ENCODE measurements at places on chromosomes 4 and X. TPM values are rescaled to one million over a fixed set of nuclear protein-coding genes. Genes with fewer than 3 reads are reported as not detected.

ART3 gene
- not detected for total RNA-seq

SPIN4 gene
- 10.8 TPM for total RNA-seq

ODAM gene
- total RNA-seq: 2.0 TPM

SPARCL1 gene
- not detected for total RNA-seq

FAM184B gene
- total RNA-seq: under 0.01 TPM

CCDC160 gene
- total RNA-seq: 0.79 TPM

FREM3 gene
- total RNA-seq: not detected

TCEANC gene
- 3.9 TPM for total RNA-seq

ANKRD17 gene
- 61.2 TPM for total RNA-seq

ADH6 gene
- not detected for total RNA-seq

AFM gene
- not detected for total RNA-seq

RAB41 gene
- not detected for total RNA-seq

DHX15 gene
- total RNA-seq: 126 TPM

ARSJ gene
- total RNA-seq: 23.6 TPM

CCSER1 gene
- 26.9 TPM for total RNA-seq

CT83 gene
- not detected for total RNA-seq

CNGA1 gene
- total RNA-seq: 0.11 TPM

MTNR1A gene
- not detected for total RNA-seq

TMLHE gene
- total RNA-seq: 15.2 TPM

SHROOM4 gene
- total RNA-seq: 8.2 TPM
